ENCODE measurements at places on chromosomes 6 and 20.

- DNase-seq = peak; percentile 76
Measured at GRCh38 chr6:165984729-165985275, 182.8 kb downstream of the TBXT start.

- DNase-seq = no peak
Measured at GRCh38 chr20:22404419-22405170, 179.8 kb downstream of the FOXA2 start.

GRCh38 chr6:143337201-143337949 lies 113.1 kb downstream of the ADAT2 start:
- DNase-seq = peak; percentile 16

DNA sequence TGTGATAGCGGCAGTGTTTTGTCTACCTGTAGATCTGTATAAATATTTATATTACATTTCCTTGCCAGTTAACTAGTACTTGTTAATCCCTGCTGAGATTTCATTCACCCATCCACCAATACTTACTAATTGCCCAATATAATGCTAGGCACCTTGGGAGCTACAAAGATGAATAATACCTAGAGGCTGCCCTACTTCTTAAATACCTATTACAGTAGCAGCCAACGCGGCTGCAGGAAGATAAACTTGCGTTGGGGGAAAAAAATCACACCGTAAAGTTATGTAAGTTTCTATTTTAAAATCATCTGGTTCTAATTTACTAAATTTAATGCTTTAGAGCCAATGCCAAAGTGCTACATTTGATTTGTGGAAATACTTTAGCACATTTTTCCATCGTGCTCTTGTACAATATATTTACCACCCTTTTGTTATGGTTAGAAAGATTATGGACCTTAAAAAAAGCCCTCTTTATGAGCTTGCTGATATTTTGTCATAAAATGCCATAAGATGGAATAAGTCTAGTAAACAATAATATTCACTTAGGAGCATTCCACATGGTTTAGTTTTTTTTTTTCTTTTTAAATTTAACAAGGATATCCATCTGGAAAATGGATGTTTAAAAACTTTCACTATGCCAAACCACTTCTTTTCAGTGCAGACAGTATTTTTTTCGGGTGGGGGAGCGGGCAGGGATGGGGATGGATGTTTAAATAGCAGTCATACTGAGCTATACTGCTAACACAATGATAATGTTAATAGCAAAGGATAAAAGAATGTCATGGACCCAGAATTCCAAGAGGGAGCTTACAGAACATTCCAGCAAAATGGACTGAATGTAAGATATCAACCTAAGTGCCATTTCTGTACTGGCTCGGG lies 13.2 kb upstream of the NEDD9 start:
- no peak for DNase-seq

DNA sequence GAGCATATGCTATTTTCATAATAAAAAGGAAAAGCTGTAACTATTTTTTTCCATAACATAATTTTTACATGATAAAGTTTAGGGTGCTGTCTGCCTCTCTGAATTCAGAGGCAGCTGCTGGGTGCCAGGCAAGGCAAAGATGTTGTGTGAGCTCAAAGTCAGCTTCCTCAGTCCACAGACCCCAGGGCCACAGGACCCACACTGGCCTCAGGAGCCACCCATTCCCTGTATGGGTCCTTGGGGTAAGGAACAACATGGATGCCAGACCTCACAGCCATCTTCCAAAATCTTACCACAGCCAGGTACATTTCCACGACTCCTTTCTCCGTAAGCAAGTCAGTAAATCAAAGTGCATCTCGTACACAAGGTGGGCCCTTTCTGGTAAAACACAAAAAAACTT lies 16.4 kb upstream of the MAFB start:
- DNase-seq = no peak

GRCh38 chr20:34402461-34402860 lies 39.4 kb downstream of the ITCH start:
- DNase-seq = no peak

GRCh38 chr6:110545081-110545872 lies 68.9 kb upstream of the SLC22A16 start:
- no peak for DNase-seq

GRCh38 chr6:73525546-73526330 lies 4.9 kb upstream of the EEF1A1 start:
- DNase-seq = no peak

DNA sequence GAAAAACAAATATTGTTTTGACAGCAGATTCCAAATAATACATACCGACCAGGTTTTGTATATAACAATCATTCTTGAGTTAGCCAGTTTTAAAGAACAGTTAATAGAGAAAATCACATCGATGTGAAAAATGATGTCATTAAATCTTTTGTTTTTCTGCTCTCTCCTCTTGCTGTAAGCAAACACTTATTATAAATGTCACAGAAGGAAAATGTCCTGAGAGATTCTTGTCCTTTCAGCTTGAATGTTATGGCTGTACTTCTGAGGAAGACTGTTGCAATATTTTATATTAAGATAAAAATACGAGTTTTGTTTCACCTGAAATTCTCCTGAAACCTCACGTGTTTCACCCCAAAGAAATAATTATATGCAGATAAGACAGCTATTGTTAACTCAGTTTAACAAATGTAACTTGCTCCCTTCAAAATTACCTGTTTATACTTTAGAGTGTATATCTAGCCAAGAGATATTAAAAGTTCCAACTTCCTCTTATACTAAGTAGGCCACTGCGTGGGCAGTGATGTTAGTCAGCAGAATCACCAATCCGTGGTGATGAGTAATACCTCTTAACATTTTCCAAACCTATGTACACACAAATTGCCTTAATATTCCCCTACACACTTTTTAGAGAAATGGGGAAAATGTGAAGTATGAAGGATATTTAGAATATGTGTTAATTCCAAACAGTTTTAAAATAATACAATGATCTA lies 1111.4 kb upstream of the CITED2 start:
- peak; percentile 46 for DNase-seq

DNA sequence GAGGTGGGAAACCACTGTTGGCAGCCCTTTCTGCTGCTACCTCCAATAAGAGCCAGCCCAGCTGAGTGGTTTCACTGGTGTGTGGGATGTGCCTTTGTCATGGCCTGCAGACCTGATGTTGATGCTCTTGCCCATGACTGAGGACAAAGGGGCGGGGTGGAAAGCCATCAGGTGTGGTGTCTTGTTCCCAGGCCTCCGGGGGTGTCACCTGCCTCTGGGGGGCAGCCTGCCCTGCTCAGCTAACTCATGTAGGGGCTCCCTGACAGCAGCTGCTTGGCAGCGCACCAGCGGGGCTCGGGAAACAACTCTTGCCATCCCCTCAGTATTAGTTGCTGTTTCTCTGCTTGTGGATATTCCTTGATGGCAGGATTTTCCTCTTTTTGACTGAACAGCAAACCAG lies 91.3 kb downstream of the LYRM2 start:
- DNase-seq = no peak

DNA sequence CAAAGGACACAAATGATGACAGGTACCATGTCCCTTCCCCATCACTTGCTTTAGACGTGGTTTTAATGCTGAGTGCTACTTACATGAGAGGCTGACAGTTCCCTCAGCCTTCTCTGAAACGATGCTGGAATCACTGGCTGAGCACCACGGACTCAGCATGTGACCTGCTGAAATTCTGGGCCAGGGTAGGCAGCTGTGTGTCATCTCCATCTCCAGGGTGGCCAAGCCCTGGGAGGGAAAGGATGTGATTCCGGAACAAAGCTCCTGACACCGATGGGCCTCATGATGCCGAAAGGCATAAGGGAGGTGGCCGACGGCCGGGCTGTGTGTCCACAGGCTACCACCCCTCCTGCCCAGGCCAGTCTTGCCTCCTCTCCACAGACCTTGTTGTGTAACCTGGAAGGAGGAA lies 184.3 kb upstream of the CST7 start:
- DNase-seq = no peak

DNA sequence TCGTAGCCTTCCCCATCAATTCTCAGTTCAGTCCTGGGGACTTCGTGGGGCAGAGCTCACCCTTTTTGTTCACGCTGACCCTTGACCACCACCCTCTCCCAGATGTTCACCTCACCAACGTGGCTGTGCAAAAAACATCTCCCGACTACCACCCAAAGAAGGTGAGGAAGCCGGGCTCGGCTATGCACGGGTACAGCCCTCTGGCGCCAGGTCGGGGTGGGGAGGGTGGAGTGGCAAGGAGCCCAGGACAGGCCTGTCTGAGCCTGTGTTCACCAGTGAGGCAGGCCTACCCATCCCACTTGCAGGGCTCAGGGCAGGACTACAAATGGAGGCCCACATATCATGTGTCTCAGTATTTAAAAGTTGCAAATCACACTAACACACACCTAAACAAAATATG lies 18.1 kb downstream of the PDRG1 start:
- no peak for DNase-seq

- DNase-seq = no peak
Measured at GRCh38 chr6:168121303-168121665, 42.3 kb upstream of the FRMD1 start.

DNA sequence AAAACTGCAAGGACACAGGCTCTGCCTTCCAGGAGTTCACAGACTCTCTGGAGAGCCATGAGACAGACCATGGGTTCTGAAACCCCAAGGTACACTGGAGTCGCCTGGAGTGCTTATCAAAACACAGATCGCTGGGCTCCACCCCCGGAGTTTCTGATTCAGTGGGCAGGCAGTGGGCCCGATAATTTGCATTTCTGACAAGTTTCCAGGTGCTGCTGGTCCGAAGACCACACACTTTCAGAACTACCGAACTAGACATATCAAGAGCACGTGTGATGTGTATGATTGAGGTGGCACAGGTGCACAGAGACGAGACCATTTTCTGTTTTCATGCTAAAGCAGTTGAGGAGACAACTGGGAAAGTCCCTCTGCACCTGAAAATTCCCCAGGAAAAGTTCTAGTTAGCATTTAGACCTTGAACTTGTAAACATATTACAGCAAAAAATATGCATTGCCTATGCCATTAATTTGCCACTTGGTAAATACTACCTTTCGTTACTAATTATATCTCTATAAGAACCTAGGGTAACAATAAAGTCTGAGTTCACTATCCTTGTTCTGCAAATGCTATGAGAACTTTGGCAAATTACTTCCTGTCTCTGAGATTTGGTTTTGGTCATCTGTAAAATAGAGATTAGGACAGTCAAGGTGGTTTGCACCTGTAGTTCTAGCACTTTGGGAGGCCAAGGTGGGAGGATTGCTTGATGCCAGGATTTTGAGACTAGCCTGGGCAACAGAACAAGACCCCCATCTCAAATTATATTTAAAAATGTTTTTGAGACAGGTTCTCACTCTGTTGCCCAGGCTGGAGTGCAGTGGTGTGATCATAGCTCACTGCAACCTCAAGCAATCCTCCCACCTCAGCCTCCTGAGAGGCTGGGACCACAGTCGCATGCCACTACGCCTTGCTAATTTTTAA lies 14.3 kb upstream of the PIM1 start:
- no peak for DNase-seq

GRCh38 chr20:12966468-12967085 lies 42.2 kb upstream of the SPTLC3 start:
- peak; percentile 9 for DNase-seq

DNA sequence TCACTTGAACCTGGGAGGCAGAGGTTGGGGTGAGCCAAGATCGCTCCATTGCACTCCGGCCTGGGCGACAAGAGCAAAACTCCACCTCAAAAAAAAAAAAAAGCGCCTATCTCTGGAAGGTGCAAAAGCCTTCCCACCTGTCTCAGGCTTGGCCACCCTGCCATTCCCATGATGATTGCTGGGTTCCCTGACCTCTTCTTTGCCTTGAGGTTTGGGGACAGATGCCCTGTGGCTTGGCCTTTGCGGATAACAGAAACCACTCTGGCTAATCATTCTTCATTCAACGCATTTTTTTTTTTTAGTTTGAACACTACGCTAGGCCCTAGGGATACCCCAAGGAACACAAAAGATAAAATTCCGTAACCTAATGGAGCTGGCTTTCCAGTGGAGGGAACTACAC lies 6.8 kb upstream of the HMGA1 start:
- DNase-seq = no peak

- DNase-seq = no peak
Measured at GRCh38 chr6:111736005-111736608, 130.4 kb upstream of the TRAF3IP2 start.

- DNase-seq = no peak
Measured at GRCh38 chr6:97292671-97293070, 9.7 kb upstream of the MMS22L start.

DNA sequence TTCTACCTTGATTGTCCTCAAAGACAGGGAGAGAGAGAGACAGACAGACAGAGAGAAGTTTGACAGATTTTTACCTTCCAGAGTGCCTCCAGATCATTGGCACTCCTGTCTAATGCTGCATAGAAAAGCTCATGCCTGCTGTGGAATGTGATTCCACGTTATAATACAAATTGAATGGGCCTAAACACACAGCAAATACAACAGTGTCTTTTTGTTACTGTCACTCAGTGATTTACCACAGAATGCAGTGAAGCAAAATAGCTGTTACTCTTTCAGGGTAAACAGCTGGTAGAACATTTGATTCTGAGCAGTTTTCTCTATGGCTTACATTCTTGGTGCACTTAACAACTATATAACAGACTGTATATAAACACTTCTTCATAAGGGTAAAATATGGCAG lies 558.7 kb downstream of the LMBRD1 start:
- no peak for DNase-seq

- DNase-seq = no peak
Measured at GRCh38 chr6:501891-502601, 110.5 kb downstream of the IRF4 start.

DNA sequence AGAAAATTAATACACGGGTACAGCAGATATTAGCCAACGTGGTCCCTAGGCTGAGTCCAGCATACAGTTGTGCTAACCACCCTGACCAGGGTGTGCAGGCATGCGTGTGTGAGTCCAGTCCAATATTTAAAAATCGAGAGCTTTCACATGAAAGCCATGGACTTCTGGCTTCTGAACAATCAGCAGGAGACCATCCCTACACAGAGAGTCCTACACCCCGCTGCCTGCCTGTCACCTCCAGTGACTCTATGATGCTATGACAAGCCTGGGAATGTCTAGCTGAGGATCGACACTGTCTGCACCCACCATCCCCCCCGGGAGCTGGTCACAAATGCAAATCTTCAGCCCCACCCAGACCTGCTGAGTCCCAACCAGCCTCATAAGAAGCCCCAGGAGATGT lies 7.9 kb downstream of the ACSS1 start:
- DNase-seq = no peak

- DNase-seq = no peak
Measured at GRCh38 chr20:38363004-38363747, 16.9 kb downstream of the LBP start.

- DNase-seq = no peak
Measured at GRCh38 chr20:44745598-44746366, at the start of gene KCNK15. KCNK15 (plus strand) TSS chr20:44745865; CDS start chr20:44745911, 46 bp downstream.

- no peak for DNase-seq
Measured at GRCh38 chr6:39073471-39074355, 25.1 kb downstream of the GLP1R start.

DNA sequence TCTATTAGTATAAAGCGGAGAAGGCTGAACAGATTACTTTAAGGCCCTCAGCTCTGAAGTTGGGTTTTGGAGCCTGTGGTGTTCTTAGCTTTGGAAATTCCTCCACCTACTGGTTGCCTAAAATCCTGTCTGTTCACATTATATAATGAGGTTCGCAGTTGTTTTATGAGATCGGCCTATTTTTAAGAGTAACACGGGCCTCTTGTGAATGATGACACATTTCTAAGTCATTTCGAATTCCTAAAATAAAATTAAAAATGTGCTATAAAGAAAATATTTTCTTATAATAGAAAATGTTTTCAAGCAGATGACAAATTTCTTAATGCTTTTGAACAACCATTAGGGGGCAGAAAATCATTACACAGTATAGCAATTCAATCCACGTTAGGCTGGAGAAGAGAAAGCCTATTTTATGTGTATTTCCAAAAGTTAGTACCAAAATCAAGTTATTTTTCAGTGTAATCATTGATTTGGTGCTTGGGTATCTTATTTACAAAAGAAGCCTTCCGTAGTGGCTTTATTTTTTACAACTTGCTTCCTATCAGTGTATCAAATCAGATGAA lies 15.8 kb upstream of the FAM8A1 start:
- DNase-seq = peak; percentile 55
